ENCODE measurements at places on chromosomes 4 and X.

GRCh38 chr4:170227928-170228327, 138.2 kb upstream of the AADAT start:
- no peak for DNase-seq

GRCh38 chr4:95204873-95205272, 343.9 kb downstream of the UNC5C start:
- no peak for DNase-seq

GRCh38 chr4:54696649-54697048, 38.9 kb downstream of the KIT start:
- no peak for DNase-seq

GRCh38 chrX:52983321-52984000, 25.1 kb upstream of the FAM156A start:
- DNase-seq: no peak

DNA sequence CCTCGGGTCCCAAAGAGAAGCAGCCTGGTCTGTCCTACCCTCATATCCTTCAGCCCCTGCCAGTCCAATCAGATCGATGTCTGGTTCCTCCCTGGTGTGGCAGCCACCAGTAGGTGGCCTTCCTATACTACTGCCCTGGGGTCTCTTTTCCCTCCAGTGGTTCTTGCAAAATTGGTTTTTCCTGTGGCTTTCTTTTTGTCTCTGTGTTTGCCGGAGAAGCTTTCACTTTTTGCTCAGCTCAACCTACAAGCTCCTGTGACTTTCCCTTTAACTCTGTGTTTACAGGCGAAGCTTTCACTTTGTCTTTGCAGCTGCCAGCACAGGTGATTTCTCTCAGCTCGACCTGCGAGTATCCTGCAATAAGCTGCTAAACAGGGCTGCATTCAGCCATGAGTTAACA, 46.8 kb downstream of the UGT2A3 start:
- no peak for DNase-seq

DNA sequence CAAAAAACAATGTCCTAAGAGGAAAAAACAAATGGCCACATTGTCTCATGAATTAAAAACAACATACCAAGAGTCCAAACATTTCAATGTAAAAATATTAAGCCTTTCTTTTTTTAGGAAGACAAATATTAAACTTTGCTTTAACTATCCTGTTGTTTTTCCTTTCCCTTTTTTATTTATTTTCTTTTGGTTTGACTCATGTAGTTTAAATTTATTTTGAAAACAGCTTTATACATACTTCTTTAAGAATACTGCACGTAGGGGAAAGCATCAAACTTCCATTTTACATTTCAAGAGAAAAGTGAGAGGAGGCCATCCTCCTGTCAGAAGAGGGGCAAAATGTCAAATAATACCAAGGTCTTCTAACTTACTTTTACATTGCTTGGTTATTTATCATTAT, 8.7 kb downstream of the GAB1 start:
- DNase-seq: no peak

DNA sequence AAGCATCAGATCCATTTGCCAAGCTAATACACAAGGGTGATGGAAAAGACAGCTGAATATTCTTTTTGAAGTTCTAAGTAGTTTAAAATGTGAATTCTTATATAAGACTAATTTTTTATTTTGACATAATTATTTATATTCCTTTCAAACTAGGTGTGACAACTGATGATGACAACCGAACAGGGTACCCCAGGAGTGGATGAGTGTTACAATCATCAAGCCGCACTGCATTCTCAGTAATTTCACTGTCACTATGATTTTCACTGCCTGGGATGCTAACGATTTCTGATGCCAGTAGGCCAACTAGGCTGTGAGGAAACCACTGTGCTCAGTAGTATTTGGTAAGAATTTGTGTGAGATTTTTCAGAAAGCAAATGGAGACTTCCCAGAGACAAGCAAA, 317.5 kb downstream of the ARAP2 start:
- DNase-seq: no peak

- DNase-seq: no peak
Measured at GRCh38 chrX:103839404-103839803, 7.3 kb upstream of the RAB9B start.

- DNase-seq: no peak
Measured at GRCh38 chr4:105527081-105527480, 25.3 kb upstream of the ARHGEF38 start.

GRCh38 chr4:179415037-179415846, 1973.0 kb upstream of the AGA start:
- DNase-seq: no peak

DNA sequence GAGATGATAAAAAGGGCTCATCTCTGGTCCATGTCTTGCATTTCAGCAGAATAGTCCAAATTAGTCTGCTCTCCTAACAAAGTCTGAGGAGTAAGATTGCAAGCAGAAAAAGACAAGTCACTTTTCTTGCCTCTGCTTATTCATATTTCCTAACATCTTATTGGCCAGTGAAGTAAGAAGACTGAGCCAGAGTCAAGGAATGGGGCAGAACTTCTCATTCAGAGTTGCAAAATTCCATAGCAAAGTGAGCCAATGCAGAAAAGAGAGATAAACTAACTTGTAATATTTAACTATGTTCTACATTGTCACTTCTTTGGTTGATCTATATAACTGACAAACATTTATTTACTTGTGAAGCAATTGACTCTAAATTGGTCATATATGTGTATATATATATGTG, 2304.0 kb downstream of the ARAP2 start:
- no peak for DNase-seq

DNA sequence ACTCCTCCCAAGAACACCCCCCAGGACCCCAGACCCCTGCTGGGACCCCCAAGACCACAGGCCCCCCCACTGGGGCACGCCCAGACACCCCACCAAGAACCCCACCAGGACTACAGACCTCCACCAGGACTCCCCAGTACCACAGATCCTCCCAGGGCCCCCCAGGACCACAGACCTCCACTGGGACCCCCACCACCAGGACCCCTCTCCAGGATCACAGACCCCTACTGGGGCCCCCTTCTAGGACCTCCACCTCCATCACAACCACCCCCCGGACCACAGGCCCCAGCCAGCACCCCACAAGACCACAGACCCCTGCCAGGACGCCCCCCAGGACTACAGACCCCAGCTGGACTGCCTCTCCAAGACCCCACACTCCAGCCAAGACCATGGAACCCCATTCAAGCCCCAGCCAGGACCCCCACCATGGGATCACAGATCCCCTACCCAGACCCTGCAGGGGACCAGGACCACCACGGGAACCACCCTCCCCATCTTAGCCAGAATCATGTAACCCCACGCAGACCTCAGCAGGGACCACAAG, 855 bp upstream of the DHRSX start:
- no peak for DNase-seq

DNA sequence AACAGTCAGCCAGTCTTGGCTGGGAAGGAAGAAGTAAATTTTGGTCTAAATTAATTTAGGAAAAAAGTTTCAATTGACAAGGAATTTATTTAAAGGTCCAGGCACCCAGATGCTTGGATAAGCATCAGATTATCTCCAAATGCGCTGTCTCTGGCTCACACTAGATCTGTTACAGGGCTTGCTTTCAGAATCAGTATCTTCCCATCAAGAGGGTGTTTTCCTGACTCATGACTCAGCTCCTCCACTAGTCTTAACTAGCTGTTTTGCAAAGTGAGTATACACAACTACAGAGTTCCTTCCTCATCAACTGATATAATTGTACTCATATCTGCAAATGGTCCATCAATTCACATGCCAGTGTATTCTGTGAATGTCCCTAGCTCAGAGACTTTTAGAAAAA, 482.1 kb upstream of the CPEB2 start:
- no peak for DNase-seq

DNA sequence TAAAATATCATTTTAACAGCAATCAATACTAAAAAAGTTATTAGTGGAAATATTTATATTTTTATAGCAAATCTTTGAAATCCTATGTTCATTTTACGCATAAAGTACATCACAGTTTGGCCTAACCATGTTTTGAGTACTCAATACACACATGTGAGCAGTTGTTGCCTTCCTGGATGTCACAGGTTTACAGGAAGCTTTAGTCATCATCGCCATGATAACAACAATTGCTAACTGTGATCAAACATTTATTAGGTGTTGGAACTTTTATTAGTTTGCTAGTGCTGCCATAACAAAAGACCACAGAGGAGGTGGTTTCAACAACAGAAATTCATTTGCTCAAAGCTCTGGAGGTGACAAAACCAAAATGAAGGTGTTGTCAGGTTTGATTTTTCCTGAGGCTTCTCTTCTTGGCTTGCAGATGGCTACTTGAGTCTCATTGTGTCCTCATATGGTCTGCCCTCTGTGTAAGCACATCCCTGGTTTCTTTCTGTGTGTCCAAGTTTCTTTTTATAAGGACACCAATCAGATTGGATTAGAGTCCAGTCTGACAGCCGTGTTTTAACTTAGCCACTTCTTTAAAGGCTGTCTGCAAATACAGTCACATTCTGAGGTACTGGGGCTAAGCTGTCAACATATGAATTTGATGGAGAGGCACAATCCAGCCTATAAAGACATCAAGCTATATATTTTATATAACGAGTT, 43.1 kb upstream of the BOD1L1 start:
- DNase-seq: no peak

DNA sequence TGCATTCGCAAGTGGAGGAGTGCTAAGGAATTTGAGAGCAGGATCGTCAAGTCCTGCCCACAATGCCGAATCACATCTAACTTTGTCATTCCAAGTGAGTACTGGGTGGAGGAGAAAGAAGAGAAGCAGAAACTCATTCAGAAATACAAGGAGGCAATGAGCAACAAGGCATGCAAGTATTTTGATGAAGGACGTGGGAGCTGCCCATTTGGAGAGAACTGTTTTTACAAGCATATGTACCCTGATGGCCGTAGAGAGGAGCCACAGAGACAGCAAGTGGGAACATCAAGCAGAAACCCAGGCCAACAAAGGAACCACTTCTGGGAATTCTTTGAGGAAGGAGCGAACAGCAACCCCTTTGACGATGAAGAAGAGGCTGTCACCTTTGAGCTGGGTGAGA, 100.2 kb upstream of the MED14 start:
- no peak for DNase-seq

DNA sequence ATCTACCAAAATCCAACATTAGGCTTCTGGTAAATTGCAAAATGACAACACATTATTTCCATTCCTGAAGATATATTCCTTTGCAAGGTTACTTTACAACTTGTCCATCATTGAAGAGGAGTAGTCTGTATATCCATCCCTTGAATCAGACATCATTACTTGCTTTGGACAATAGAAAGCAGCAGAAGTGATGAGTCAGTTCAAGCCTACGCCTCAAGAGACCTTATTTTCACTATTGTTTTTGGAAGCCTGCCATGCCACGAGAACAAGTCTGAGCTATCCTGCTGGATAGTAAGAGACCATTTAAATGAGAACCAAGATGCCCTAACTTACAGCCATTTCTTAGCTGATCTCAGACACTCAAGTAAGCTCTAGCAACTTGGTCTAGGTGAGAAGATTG, 246.0 kb upstream of the HHIP start:
- peak; percentile 66 for DNase-seq

DNA sequence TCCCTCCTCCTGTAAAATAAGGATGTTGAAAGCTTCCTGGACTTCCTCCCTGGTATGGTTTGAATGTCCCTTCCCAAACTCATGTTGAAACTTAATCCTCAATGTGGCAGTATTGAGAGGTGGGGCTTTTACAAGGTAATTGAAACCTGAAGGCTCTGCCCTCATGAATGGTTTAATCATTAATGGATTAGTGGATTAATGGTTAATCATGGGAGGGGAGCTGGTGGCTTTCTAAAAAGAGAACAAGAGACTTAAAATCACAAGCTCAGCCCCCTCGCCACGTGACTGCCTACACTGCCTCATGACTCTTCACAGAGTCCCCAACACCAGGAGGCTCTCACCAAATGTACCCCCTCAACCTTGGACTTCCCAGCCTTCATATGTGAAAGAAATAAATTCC, 124.6 kb upstream of the ANXA3 start:
- DNase-seq: no peak

DNA sequence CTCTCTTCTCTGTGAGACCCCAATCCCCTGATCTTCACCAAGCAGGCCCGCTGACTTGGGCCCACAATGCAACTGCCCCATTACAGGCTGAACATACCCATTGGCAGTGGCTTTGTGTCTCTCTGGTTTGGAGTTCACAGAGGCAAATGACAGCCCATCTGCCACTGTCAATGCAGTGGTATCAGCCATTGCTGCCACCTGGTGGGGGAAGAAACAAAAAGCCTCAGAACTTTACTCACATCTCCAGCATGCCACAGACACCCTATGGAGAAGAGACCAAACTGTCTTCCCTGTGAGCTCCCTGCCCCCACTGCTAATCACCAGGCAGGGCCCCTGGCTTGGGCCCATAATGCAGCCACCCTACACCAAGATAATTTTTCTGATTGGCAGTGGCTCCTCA, 729.3 kb upstream of the ACTRT1 start:
- peak; percentile 0 for DNase-seq

DNA sequence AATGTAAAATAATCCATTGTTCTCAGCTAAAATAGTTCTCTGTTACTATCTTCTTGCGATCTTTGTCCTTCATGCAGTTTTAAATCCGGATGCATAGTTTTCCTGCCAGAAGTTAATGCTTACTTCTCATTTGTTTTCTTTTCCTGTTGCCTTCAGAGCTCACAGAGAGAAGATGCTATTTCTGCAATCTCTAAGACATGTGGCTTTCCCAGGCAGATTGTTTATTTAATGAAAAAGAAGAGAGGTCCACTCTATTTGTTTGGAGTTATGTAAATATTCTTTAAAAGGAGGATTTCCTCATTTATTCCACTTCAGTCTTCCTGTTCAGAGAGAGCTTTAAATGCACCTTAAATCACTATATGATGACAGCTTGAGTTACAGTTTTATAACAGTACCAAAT, 39.3 kb upstream of the HPGD start:
- no peak for DNase-seq

- peak; percentile 64 for DNase-seq
Measured at GRCh38 chr4:73021634-73022033, 47.9 kb downstream of the COX18 start.

DNA sequence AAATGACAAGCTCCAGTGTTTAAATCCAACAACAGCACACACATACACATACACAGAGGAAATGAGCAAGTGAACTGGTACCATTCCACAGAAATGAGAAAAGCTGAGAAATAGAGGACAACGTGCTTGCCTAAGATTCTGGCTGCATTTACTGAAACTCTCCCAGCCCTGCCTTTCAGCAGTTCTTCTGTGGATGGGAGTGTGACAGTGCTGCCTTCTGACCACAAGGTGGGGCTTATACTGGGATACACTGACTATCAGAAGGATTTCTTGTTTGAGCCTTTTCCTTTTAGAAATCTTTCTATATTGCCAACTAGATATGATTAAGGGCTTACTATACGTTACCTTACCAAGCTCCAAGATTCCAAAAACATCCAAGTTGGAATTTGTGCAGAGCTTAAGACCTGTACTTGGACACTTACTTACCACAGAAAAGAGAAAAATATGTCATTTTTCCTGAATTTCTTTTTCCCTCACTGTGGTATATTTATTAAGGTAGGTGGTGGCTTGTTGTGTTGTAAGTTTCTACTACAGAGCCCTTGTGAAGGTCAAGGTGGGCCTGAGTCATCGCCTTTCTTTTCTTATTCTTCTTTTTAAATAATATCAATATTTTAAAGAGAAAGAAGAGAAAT, 10.7 kb upstream of the CXCL8 start:
- peak; percentile 59 for DNase-seq

GRCh38 chr4:3250438-3250955, 1.5 kb downstream of the MSANTD1 start:
- DNase-seq: no peak
